NCI-H187 treated with DMSO at 0.1 percent for 48 hours (cell line): ENCODE measurements at places on chromosomes 3 and 15.

GRCh38 chr3:171971919-171972514 lies 67.4 kb upstream of the FNDC3B start:
- DNase-seq, result no peak

- DNase-seq, result no peak
Measured at GRCh38 chr3:171168086-171168485, 141.6 kb upstream of the SLC2A2 start.

GRCh38 chr3:51271172-51271571 lies 113.9 kb upstream of the MANF start:
- no peak for DNase-seq

- no peak for DNase-seq
Measured at GRCh38 chr3:117322866-117323265, 613.3 kb downstream of the TUSC7 start.

DNA sequence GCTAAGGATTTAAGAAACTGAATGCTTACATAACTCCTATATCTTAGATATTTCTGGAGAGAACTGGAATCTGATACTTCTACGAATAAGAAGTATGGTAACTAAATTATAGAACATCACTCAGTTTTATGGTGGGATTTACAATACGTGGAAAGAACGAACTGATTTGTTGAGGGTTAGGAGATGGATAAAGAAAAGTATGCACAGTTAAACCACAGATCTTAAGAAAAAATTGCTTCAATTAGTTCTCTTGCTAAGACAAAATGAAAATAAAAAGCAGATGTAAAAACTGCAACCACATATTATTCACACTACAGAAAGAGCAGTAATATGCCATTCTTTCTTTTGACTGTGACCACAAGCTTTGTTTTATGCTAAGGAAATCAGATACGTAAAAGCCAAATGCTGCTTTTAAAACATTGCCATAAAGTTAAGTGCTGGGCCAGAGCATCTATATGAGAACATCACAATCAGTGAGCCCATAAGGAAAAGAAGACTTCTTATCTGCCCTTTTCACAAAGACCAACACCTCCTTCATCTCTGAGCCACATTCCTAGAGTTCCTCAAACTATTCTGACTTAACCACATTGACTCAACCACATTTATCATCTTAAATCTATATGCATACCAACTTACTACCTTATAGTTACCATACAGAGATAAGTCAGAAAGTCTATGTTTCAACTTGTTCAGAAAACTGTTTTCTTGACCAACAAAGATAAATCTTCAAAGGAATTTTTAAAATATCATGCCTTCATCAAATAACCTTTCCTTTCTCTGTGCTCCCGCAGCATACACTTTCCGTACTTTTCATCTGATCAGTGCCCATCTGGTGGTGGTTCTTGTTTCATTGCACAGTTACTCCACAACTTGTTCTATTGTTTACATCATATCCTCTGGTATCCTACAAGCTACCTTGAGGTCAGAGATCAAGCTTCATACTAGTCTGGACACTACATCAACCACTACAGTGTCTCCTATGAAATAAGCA lies 61.7 kb downstream of the FSIP1 start:
- no peak for DNase-seq

GRCh38 chr3:96264701-96265100 lies 549.7 kb upstream of the EPHA6 start:
- DNase-seq, result no peak

GRCh38 chr15:64842986-64843561 lies 1.4 kb downstream of the PLEKHO2 start:
- no peak for DNase-seq

DNA sequence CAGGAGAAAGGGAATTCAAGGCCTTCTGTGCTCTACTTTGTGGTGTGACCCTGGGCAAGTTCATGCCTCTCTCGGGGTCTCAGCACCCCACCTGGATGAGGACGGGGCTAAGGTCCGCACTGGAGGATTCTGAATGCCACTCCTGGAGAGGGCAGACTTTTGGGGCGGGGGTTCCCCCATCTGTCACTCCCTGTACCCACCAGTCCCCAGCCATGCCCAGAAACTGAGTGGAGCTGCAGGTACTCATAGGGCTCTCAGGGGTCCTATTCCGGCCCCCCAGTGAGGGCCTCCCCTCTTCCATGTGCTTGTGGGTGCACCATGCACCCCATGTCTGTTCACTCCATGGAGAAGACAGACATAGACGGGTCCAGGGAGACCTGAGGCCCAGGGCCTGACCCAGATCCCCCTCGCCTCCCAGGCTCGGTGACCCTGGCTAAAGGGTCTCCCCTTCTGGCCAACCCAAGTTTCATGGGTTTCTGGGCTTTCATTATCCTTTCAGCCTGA lies 26.0 kb downstream of the ACSBG1 start:
- no peak for DNase-seq

- no peak for DNase-seq
Measured at GRCh38 chr15:27587810-27588209, 511.3 kb downstream of the OCA2 start.

GRCh38 chr3:54193093-54193492 lies 70.7 kb downstream of the CACNA2D3 start:
- DNase-seq, result no peak

GRCh38 chr3:131031660-131032059 lies 5.0 kb downstream of the NEK11 start:
- DNase-seq, result no peak
